ENCODE measurements at places on chromosomes 7 and 10.

GRCh38 chr7:46814516-46815250, 767.2 kb downstream of the TNS3 start:
- DNase-seq, result no peak

GRCh38 chr7:107630342-107630741, 30.3 kb upstream of the SLC26A4 start:
- no peak for DNase-seq

GRCh38 chr10:24722131-24722675, 1.5 kb downstream of the ARHGAP21 start:
- DNase-seq, result no peak

DNA sequence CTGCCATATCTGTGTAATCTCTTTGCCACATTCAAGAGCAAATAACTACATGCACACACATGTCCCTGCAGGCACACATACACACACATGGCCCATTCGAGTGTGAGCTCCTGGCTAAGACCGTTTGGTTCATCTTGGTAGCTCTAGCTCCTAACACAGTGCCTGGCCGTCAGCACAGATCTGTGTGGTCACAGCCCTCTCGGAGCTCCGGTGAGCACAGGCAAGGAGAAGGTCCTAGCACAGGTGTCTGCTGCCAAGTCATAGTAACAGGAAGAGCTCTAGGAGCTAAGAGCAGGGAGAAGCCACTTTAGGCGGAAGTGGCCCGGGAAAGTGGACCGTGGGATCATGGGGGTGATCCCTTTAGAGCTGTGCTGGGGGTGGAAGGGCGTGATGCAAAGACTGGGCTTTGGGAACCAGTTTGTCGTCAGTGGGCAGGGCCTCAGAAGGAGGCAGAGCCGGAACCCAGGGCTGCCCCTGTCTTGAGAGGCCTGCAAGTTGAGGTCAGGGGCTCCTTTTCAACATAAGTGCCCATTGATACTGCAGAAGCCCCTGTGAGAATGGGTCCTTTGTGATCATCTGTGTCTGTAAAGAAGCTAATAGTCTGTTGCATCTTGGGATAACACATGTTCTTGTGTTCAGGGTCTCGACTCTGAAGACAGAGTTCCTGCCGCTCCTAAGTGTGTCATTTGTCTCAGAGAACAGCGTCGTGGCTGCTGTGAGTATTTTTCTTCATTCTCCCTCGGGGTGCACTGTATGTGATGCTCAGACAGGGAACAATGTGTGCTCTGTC, 16.6 kb upstream of the ARPC1B start:
- DNase-seq, result no peak

- DNase-seq, result no peak
Measured at GRCh38 chr7:68783684-68784083, 814.6 kb upstream of the AUTS2 start.

GRCh38 chr10:1611936-1612550, 125.3 kb downstream of the ADARB2 start:
- no peak for DNase-seq

- no peak for DNase-seq
Measured at GRCh38 chr10:35889971-35890675, 248.0 kb upstream of the FZD8 start.

DNA sequence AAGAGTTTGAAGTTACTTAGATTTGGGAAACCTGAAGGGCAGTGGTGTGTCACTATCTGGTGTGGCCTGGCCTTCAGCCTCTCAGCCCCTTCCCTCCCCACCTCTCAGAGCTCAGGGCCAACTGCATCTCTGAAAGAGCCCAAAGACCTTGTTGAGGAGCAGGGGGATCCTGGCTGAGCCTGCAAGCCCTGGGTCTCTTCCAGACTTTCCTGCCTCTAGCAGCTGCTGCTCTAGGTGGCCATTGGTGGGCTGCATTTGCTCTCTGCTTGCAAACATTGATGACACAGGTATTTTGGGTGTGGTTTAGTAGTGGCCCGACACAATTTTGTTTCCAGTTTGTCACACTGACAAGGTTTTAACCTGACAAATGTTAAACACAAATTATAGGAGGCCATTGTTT, 3.1 kb upstream of the UPP1 start:
- no peak for DNase-seq

GRCh38 chr10:92692697-92693533, 3.2 kb downstream of the HHEX start:
- no peak for DNase-seq

DNA sequence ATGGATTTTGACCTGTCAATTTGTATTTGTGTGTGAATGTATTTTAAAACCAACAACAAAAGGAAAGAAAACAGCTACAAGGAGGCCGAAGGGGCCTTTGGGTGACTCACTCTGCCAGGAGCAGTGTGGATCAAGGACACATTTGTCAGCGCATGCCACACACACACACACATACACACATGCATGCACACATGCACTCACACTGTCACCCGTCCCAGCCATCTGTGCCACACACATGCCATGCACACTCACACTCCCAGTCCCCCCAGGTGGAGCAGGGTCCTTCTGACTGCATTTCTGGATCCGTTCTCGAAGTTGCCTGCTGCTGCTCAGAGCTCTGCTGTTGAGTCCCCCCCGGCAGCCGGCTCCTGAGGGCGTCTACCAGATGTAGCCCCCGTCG, 26.0 kb downstream of the SPOCK2 start:
- no peak for DNase-seq

GRCh38 chr10:102409604-102410428, 8.8 kb downstream of the PSD start:
- DNase-seq, result no peak

DNA sequence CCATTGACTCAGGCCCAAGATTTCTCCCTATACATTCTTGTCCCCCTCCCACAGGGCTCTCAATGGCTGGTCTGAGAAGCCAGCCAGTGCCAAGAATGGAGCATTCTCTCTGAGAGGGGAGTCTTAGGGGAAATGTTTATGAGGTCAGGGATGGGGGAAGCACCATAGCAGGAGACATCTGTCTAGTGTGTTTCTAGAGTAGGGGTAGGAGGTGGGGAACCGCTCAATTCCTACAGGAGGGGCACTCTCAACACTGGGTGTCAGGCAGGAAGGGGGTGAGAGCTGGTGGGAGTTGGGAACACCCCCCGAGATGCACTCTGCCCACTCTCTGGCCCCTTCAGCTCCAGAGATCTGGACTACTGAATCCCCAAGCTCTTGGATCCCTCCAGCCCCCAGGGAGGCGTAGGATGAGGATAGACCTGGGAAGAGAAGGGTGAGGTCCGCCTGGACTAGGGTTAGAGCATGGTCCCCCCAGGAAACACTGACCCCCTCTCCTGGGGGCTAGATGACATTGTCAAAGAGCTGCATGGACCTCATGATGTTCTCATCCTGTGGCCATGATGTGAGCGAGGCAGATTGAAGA, 8.7 kb upstream of the OGA start:
- no peak for DNase-seq

DNA sequence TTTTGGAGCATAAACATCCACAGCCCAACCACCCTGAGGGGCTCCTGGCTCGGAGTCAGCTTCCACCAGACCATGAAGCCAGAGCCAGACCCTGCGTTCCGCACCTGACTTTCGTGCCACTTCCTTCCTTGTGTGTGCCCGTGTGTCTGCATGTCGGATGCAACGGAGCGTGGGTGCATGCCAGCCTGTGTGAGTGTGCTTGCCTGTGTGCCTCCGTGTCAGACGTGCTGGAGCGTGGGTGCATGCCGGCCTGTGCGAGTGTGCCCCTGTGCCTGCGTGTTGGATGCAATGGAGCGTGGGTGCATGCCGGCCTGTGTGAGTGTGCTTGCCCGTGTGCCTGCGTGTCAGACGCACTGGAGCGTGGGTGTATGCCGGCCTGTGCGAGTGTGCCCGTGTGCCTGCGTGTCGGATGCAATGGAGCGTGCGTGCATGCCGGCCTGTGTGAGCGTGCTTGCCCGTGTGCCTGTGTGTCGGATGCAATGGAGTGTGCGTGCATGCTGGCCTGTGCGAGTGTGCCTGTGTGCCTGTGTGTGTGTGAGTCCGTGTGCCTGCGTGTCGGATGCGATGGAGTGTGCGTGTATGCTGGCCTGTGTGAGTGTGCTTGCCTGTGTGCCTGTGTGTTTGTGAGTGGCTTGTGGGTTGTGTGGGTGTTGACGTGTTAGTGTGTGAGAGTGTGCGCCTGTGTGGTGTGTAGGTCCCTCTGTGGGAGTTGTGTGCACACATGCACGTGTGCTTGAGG, 28.1 kb upstream of the KNDC1 start:
- no peak for DNase-seq

DNA sequence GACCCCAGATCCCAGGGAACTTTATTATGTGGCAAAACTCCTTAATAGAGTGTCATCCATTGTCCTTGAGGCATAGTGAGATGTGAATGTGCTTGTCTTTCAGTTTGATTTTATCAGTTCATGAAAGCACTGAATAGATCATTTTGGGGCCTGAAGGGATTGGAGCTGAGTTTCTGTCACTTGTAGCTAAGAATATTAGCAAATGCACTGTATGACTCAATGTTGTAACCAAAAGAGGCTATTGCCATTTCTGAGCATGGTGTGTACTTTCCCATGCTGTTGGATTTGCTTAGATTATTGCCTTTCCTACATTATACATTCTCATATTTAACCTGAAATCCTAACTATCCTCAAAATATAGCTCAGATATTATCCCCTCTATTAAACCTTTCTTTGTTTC, 130.4 kb downstream of the PRKG1 start:
- DNase-seq, result no peak

- no peak for DNase-seq
Measured at GRCh38 chr7:92880212-92881090, 44.1 kb upstream of the CDK6 start.

GRCh38 chr10:71909399-71910083, 54.7 kb upstream of the CHST3 start:
- no peak for DNase-seq

GRCh38 chr10:99658622-99659030, 683 bp upstream of the ENTPD7 start:
- no peak for DNase-seq

- no peak for DNase-seq
Measured at GRCh38 chr7:111226800-111227199, 135.9 kb downstream of the LRRN3 start.

- no peak for DNase-seq
Measured at GRCh38 chr7:81776948-81777630, 7.2 kb upstream of the HGF start.

DNA sequence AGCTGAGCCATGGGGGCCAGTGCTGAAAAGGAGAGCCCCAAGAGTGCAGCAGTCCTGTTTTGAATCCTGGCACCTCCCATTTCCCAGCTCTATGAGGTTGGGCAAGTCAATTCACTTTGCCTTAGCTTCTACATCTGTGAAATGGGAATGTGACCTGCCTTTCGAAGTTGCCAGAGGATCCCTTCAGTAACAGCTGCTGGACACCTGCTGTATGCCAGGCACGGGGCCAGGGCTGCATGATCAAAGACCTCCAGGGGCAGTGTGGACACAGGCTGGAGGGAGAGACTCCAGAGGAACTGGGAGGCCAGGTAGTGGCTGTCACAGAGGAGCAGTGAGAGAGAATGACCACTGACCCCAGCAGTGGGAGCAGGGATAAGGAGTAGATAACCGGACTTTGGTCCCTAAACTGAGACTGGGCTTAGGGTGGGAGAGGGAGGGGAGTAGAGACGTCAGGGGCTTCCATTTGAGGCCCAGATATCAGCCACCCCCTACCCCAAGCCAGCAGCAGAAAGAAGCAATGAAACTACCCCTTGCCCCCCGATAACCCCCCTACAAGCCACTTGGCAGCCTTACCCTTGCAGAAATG, 45.2 kb downstream of the SRRM3 start:
- DNase-seq, result no peak

GRCh38 chr10:124722798-124723783, 21.1 kb downstream of the FAM53B start:
- DNase-seq, result no peak

DNA sequence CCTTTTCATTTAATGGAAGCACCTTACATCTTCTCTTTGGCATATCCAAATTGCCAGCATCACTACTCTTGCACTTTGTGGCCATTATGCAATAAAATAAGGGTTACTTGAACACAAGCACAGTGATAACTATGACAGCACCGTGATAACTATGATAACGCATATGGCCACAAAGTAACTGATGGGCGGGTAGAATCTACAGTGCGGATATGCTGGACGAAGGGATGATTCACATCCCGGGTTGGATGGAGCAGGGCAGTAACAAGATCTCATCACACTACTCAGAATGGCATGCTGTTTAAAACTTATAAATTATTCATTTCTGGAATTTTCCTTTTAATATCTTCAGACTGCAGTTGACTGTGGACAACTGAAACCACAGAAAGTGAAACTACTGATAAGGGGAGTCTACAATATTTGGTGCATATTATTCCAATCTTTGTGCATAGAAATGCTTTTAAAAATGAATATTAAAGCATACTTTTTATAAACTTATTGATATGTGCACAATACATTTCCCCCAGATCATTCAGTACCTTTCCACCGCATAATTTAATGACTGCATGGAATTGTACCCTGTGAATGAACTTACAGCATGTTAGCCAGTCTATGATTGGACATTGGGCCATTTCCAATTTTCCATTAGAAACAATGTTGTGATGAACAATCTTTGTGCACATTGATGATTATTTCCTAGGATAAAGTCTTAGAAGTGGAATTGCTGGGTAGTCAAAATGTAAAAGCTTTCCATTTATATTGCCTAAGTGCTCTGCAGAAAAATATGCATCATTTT, 136.4 kb downstream of the WNT2 start:
- DNase-seq, result no peak

- DNase-seq, result no peak
Measured at GRCh38 chr10:117441812-117442443, 66.7 kb upstream of the PDZD8 start.

DNA sequence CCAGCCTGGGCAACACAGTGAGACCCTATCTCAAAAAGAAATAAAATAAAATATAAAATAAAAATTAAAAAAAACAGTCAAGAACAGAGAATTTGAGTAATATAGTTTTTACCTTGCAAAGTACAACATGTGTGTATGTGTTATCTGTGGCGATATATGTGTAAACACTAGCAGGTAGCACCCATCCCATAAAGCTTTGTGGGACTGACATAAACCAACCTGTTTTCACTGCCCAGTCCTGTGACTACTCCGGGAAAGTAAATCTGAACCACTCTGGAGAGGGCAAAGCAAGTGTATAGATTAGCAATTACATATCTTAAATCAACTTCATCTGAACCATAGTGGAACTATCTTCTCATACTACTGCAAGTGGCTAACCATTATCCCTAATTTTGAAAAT, 72.3 kb downstream of the COA1 start:
- no peak for DNase-seq

DNA sequence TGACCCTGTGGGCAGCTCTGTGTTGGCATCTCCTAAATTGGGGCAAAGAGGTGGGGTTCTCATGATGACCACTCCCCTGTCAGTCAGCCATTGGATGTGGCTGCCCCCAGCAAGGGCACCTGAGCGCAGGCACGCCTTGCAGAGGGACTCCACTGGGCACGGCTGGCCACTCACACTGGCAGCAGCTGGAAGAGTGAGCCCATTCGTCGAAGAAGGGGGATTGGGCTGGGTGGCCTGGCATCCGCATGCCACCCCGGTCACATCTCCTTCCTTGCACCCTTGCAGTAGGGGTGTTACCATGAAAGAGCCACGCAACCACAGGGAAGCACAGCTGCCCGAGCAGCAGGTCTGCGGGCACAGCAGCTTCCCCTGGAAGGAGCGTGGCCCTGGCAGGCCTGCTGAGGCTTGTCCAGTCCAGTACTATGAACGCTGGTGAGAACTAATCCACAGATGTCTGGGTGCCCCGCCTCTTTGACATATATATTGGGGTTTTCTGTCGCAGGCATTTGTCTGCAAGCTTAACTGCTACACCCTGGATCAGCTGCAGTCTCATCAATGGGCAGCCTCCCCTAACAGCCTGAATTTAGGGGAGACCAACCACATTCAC, 25.7 kb upstream of the GRB10 start:
- no peak for DNase-seq

Data from germinal center (tissue), 1 donor.